Neural crest cell (in vitro differentiated cells): ENCODE measurements at places on chromosomes 11 and 22. TPM values are rescaled to one million over a fixed set of nuclear protein-coding genes. Genes with fewer than 3 reads are reported as not detected.

Gene C22orf31
- not detected in 2 replicates for total RNA-seq

Gene ZP1
- not detected in 2 replicates for total RNA-seq

Gene GUCY1A2
- total RNA-seq = 3.7 and 4.0 TPM in 2 replicates

Gene NCAM1
- total RNA-seq = 76.7 and 85.2 TPM in 2 replicates

Gene GAS2
- 3.3 and 3.4 TPM in 2 replicates for total RNA-seq

Gene SNX32
- total RNA-seq = 1.9 and 2.4 TPM in 2 replicates

Gene FGF19
- 0.21 and 0.34 TPM in 2 replicates for total RNA-seq
